ENCODE measurements at places on chromosomes 7 and 10.

- no peak for DNase-seq
Measured at GRCh38 chr10:62230344-62231121, 38.1 kb downstream of the RTKN2 start.

GRCh38 chr7:152126741-152127140 is 101.3 kb downstream of the GALNT11 start:
- DNase-seq, result no peak

GRCh38 chr7:138934367-138934766 is 46.8 kb downstream of the KIAA1549 start:
- DNase-seq, result no peak

DNA sequence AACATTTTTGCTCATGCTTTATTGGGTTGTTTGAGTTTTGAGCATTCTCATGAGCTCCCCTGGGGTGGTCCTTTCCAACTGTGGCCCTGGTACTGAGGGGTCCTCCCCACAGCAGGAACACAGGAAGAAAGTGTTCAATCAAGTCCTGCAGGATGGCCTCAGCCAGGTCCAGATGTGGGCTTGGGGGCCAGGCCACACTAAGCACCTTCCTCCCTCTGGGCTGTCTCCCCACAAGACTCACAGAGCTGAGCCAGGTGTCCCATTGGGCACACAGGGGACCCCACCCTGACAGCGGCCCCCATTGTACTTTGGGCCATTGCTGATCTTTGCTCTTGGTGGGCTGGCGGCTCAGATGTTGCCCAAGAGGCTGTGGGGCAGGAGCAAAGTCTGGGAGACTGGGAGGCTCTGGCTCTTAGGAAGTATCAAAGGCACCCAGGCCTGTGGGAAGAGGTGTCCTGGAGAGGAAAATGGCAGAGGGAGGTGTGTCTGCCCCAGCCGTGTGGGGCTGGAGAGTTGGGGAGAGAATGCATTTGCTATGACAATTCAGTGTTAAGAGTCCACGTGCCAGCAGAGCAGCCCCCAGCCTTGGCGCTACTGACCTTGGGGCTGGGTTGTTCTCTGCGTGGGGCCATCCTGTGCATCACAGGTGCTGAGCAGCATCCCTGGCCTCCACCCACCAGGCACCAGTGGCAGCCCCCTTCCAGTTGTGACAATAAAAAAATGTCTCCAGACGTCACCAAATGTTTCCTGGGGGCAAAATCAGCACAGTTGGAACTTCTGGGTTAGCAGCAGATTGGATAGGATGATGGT is 17.8 kb downstream of the SCART1 start:
- no peak for DNase-seq

- DNase-seq, result peak; percentile 23
Measured at GRCh38 chr7:66505531-66506451, 122.9 kb upstream of the KCTD7 start.

DNA sequence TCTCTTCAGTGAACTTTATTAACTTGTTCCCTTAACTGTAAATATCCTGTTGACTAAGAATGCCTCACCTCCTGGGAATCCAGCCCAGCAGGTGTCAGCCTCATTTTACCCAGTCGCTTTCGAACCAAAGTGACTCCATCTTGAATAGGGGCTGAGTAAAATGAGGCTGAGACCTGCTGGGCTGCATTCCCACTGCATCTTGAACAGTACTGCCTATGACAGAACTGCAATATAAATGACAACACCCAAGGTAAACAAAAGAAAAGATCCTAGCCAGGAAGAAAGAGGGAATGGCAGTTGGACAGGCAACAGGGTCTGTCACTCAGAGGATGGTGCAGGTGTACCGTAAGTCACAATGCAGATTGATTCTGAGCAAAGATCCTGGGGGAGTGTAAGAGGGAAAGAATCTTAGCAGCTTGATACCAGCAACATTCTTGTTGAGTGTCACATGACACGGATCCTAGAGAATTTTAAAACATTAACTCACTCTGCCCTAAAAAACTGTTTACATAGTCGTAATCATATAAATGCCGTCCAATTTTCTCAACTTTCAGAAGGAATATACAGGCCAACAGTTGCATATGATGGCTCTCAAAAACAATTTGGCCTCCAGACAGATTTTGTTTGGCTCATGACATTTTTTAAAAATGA is 4.4 kb upstream of the FAM107B start:
- no peak for DNase-seq

GRCh38 chr10:73838008-73838567 is 26.7 kb upstream of the NDST2 start:
- no peak for DNase-seq

DNA sequence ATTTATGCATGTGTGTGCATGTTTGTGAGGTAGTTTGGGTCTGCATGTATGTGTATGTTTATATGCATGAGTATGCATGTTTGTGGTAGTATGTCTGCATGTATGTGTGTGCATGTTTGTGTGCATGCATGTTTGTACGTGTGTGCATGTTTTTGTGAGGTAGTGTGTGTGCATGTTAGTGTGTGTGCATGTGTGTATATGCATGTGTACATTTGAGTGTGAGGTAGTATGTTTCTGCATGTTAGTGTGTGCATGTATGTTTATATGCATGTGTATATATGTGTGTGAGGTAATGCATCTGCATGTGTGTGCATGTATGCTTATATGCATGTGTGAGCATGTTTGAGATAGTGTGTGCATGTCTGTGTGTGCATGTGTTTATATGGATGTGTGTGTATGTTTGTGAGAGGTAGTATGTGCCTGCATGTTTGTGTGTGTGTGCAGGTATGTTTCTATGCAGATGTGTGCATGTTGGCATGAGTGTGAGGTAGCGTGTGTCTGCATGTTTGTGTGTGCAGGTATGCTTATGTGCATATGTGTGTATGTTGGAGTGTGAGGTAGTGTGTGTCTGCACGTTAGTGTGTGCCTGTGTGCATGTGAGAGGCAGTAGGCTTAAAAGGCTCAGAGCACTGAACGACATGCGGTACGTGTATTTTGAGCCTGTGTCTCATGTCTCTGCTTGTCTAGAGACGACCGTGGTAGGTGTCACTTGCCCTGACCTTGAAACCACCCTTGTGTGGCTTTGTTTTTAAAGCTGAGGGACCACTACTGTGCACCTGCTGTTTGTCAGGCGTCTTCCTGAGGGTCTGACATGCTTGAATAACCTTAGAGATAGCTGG is 43.7 kb downstream of the PFKP start:
- no peak for DNase-seq

DNA sequence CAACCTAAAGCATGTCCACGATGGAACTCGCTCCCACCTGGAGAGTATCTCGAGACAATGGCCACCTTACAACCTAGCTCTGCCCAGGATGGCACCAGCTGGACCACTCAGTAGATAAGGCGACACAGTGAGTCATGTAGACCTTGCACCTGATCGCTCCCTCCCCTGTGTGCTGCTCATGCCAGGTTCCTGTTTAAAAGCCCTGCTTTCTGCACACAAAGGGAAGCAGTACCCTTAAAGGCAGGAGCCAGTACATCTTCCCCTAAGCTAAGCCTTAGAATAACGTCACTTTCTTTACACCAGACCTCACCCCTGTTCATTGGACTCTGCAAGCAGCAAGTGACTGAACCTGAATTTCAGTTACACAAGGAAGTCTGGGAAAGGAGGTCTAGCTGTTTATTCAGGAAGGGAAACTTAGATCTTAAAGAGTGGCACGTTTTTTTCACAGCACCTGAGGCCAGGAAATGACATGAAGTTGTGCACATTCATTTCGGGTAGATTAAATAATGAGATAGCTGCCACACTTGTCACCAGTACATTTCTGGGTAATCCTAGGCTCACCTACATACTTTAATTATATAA is 117.9 kb downstream of the MTPAP start:
- peak; percentile 58 for DNase-seq

DNA sequence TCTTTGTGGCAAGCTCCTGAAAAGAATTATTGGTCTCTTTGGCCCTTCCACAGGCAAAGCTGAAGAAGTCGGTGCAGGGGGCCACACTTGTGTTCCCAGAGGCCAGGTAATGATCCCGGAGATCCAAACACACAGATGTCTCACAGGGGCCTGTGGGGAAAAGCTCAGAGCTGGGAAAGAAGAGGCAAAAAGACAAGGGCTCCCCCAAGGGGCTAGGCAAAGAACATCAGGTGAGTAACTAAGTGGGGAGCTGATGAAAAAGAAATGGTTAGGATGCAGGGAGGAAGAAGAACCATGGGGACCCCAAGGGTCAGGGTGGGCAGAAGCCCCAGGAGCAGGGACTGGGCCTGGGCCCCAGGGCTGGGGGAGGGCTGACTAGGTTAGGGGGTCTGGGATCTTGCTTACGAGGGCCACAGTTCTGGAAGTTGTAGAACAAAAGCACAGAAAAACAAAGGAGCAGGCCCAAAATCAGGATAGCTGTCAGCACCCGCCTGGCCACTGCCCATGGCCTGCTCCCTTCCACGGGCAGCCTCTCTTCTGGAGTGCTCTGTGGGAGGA is 1.1 kb downstream of the KEL start:
- no peak for DNase-seq

DNA sequence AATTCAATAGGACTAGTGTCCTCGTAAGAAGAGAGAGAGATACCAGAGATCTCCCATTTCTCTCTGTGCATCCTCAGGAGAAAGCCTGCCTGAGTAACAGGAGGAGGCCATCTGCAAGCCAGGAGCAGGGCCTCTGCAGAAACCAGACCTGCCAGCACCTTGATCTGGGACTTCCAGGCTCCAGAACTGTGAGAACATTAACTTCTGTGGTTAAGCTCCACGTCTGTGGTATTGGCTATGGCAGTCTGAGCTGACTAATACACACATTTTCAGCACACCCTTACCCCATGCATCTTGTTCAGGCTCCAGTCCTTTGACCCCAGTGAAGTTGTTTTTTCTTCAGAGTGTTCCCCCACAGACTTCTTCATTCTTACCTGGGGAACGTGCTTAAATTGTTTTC is 3.1 kb upstream of the CRTAC1 start:
- DNase-seq, result no peak

DNA sequence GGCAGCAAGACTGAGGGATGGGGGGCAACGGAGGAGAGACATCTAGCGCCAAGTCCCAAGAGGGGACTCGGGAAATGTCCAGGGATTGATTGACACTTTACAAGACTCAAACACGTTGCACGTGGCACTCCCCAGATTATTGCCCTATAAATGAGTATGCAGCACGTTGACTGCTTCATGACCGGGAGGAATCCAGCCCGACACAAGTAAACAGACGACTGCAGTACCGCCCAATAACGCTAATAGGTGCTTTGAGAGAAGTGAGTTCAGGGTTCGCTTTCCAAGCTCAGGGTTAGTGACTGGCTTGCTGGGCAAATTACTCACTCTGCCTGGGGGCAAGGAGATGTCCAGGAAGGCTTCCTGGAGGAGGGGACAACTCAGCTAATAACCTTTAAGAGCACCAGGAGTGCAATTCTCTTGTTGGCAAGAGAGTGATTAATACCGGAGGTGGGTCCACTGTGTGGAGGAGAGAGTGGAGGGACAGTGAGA is 73.3 kb upstream of the MYL10 start:
- no peak for DNase-seq

- DNase-seq, result no peak
Measured at GRCh38 chr7:27188386-27189294, 3.6 kb upstream of the HOXA11 start.

- DNase-seq, result peak; percentile 30
Measured at GRCh38 chr10:132360766-132361447, 28.9 kb downstream of the LRRC27 start.

DNA sequence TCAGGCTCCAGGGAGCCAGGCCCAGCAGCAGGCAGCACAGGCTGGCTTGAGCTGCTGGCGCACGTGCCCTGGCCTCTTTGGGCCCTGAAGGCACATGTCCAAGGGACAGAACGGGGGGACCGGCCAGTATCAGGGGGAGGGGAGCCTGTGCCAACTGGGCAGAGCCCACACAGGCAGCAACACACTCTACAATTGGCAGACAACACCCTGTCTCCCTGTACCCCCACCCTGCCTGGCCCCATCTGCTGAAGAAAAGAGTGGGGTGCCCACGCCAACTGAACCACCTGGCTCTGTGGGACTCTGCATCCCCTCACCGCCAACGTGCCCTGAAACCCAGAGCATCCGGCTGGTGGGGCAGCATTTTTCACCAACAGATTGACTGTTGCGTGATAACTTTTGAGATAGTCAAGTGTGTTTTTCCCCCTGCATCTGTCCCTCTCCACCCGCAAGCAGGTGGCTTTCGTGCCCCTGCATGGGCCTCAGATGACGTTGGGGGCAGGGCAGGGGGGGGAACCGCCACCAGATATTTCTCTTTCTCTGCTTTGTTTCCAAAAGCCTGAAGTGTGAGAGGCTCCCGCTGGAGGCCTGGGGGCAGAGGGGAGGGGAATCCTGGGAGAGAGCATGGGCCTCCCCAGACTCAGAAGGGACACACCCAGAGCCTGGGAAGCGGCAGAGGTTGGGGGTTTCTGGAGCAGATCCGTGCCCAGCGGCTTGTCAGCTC is 21.8 kb downstream of the SLIT1 start:
- no peak for DNase-seq

DNA sequence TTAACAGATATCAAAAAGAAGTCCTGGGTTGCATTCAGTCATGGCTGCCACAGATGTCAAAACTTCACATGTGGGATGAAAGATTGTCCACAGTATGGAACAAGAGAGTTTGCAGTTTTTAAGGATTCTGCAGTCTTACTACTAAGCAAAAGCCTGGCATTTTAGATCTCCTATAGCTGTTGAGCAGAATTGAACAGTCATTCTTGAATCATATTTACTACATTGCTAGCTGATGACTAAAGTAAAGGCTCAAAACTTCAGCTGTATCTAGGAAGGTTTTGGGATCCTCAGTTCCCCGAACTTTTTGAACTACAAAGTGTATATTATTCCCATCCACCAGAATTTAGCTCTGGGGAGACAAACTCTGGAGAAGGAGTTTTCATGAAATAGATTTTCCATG is 31.0 kb downstream of the BET1 start:
- no peak for DNase-seq

DNA sequence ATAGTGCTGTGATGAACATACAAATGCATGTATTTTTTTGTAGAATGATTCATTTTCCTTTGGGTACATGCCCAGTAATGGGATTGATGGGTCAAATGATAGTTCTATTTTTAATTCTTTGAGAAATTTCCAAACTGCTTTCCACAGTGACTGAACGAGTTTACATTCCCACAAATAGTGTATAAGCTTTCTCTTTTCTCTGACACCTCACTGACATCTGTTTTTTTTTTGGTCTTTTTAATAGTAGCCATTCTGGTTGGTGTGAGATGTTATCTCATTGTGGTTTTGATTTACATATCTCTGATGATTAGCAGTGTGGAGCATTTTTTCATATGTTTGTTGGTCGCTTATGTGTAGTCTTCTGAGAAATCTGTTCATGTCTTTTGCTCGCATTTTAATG is 195.0 kb upstream of the AGK start:
- no peak for DNase-seq

- no peak for DNase-seq
Measured at GRCh38 chr10:33773886-33774480, 439.5 kb upstream of the NRP1 start.

GRCh38 chr10:1638889-1639419 is 98.4 kb downstream of the ADARB2 start:
- DNase-seq, result no peak

GRCh38 chr10:77507291-77507880 is 130.2 kb downstream of the KCNMA1 start:
- no peak for DNase-seq

GRCh38 chr7:124723012-124723411 is 42.6 kb downstream of the GPR37 start:
- no peak for DNase-seq

Data from activated CD4-positive, alpha-beta T cell treated with anti-CD3 and anti-CD28 coated beads, Interleukin-10, Interleukin-2, amounts not matched to agents 100 ng/mL and 50 ng/mL, durations not matched to agents 16 hours and 8 hours (primary cell).